ENCODE measurements at places on chromosomes 5 and 9. TPM values are rescaled to one million over a fixed set of nuclear protein-coding genes. Genes with fewer than 3 reads are reported as not detected.

The WDR38 gene
- polyA plus RNA-seq = not detected

The S1PR3 gene
- 10.9 TPM for polyA plus RNA-seq

The ZFAND5 gene
- 152 TPM for polyA plus RNA-seq

The GPRIN1 gene
- polyA plus RNA-seq = 0.79 TPM

The DMGDH gene
- polyA plus RNA-seq = not detected

The RNF38 gene
- polyA plus RNA-seq = 20.1 TPM

The PNPLA7 gene
- polyA plus RNA-seq = 1.4 TPM

The SEMA6A gene
- 13.2 TPM for polyA plus RNA-seq

The BRINP1 gene
- 4.5 TPM for polyA plus RNA-seq

The SH3PXD2B gene
- polyA plus RNA-seq = 20.3 TPM

The RETREG1 gene
- 46.9 TPM for polyA plus RNA-seq

The KCNV2 gene
- polyA plus RNA-seq = 0.49 TPM

Data from cardiac muscle cell (in vitro differentiated cells and primary cell).